ENCODE measurements at places on chromosomes 4 and X. TPM values are rescaled to one million over a fixed set of nuclear protein-coding genes. Genes with fewer than 3 reads are reported as not detected.

ART3 gene
- not detected for total RNA-seq

GABRE gene
- not detected for total RNA-seq

USP9X gene
- 87.6 TPM for total RNA-seq

PGAM4 gene
- not detected for total RNA-seq

TBC1D9 gene
- 252 TPM for total RNA-seq

GRID2 gene
- not detected for total RNA-seq

TLR7 gene
- 10.8 TPM for total RNA-seq

LDB2 gene
- total RNA-seq: not detected

TCEAL7 gene
- not detected for total RNA-seq

PITX2 gene
- not detected for total RNA-seq

TLL1 gene
- not detected for total RNA-seq

USP11 gene
- 132 TPM for total RNA-seq

GAB3 gene
- total RNA-seq: 16.5 TPM

GPR119 gene
- not detected for total RNA-seq

LRPAP1 gene
- total RNA-seq: 86.8 TPM

HGFAC gene
- total RNA-seq: not detected

PRKX gene
- total RNA-seq: 52.5 TPM
